ENCODE measurements at places on chromosomes 3 and 15.

GRCh38 chr3:131067983-131068382, 41.3 kb downstream of the NEK11 start:
- DNase-seq, result no peak

- no peak for DNase-seq
These were observed 109.7 kb downstream of the UBE2E2 start for GRCh38 chr3:23312866-23313265.

DNA sequence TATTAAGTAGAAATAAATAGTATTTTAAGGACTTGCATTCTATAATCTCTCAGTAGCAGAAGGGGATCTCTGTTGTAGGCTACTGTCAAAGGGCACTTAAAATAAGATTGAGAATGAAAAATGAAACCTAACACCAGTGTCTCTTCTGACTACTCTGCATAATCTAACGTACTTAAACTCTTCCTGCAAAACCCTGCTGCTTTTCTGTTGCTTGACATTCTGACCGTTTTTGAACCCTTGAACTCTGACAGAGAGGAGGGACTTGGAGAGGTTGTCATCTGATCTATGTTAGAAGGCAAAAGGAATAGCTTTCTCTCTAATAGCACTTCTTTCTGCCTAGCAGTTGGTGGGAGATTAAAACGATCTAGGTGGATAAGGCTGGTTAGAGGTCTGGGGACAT, 204.6 kb downstream of the ZIC1 start:
- no peak for DNase-seq

GRCh38 chr3:64355401-64355807, 130.1 kb upstream of the PRICKLE2 start:
- no peak for DNase-seq

DNA sequence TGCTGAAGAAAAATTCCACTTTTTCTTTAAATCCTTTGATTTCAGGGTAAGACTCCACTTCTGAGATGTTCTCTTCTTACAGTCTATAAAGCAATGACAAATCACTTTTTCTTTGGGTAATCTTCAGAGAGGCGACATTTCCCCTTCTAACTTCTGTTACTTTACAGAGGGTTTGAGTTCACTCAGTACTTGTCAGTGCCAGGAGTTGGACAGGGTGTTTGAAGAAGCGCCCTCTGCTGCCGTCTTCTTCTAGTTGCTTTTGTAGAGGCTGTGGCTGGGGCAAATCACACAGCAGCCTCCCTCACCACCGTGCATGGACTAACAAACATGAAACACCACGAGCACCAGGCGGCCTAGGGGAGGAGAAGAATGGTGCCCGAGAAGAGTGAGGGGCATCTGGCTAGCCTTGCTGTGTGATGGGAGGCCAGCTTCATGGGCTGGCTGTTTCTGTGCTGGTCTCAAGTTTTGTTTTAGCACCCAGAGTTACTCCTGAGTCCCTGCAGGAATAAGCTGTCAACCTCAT, at the start of gene CD80:
TSS of gene CD80 (minus strand) at position 174 of the 523 bp plus-strand sequence. CDS start 1,886 bp downstream, outside the sequence.
- no peak for DNase-seq

- DNase-seq, result no peak
These were observed 22.3 kb downstream of the PLXNB1 start for GRCh38 chr3:48407542-48408099.

DNA sequence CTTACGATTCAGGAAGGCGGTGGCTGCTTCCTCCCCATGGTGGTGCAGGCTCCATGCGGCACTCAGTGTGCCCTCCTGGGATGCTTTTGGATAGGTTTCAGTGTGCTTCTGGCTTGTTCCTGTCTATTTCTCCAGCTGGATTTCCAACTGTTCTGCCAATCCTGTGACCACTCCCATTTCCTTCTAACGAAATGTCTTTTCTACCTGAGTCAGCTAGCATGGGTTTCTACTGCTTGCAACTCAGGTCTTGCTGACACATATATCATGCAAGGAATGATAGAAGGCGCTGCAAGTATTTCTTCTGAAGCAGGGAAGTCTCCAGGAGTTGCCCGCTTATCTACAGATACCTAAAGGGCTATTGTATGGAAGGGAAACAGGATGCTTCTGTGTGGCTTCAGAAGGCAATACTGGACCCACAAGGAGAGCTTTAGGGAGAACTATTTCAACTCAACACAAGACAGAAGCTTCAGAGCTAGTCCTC, 244.4 kb downstream of the OPA1 start:
- no peak for DNase-seq

- DNase-seq, result no peak
These were observed 63.7 kb upstream of the TPRG1 start for GRCh38 chr3:189108067-189108466.

- no peak for DNase-seq
These were observed 632.9 kb downstream of the EPHA3 start for GRCh38 chr3:89740080-89740880.

GRCh38 chr15:68829068-68829467, 8.4 kb upstream of the ANP32A start:
- DNase-seq, result no peak

- DNase-seq, result no peak
These were observed 124.3 kb upstream of the TRIM42 start for GRCh38 chr3:140553591-140553990.

DNA sequence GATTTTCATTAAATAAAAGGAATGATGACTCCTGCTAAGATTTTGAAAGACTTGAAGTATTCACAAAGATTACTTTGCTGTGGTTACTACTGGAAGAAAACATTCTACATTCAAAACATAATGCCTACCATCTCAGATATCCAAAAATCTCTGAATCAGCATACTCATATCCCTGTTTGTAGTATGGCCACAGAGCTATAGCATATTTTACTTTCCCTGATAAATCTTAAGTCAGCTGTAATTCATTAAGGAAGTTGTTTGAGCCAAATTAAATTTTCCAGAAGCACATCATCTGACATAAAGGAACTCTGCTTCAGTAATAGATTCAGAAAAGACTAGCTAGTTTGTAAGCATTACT, 942.0 kb downstream of the ROBO1 start:
- DNase-seq, result no peak

- DNase-seq, result no peak
These were observed 288.5 kb downstream of the VGLL3 start for GRCh38 chr3:86702381-86702958.

DNA sequence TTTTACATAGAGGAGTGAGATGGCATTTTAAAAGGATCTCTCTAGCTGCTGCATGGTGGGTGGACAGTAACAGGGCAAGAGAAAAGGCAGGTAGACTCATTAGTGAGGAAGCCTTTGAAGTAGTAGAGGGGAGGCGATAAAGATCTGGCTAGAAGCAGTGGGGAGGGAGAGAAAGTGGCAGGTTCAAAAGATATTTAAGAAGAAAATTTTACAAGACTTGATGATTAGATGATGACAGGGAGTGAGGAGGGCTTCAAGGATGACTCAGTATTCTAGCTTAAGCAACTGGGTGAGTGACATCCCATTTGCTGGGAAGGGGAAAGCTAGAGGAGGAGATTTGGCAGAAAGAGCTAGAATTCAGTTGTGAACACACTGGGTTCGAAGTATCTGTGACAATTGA, 3.8 kb upstream of the BRPF1 start:
- DNase-seq, result no peak

DNA sequence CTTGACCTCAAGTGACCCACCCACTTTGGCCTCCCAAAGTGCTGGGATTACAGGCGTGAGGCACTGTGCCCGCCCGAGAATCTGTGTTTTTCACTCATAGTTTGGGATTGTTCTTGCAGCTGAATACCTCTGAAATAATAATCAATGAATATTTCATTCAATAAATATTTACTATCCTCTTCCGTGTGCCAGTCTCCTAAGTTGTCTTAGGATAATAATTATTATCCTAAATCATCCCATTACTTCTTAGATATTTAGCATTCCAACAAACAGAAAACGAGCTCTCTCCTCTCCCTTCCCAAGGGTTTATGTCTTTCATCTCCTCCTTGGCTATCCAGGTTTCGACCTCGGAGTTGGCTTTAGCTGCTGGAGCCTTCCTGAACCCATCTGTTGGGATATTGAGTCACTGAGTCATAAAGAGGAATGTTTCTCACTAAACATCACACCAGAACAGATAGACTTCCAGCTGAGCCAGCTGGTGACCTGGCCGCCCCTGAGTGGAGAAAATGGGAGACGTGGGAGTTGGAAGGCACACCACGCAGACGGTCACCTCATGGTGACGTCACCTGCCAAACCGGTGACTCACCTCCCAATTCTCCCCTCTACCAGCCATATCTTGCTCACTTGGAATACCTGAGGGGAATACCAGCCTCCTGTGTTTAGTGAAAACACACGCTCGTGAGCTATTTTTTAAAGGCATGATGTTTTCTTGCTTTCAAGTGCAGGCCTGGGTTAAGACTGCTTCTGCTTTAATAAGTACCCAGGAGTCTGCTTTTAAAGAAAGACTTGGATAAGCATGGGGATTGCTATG, 43.9 kb downstream of the BHLHE40 start:
- DNase-seq, result no peak

GRCh38 chr3:126746395-126747177, 42.5 kb downstream of the CHCHD6 start:
- no peak for DNase-seq

- DNase-seq, result no peak
These were observed 45.5 kb downstream of the SLC28A1 start for GRCh38 chr15:84929795-84930603.

- DNase-seq, result no peak
These were observed 10.0 kb downstream of the DENND4A start for GRCh38 chr15:65782096-65782495.

- DNase-seq, result no peak
These were observed 76.1 kb upstream of the GAP43 start for GRCh38 chr3:115547207-115547606.

GRCh38 chr3:194686816-194687637, 1.3 kb downstream of the FAM43A start:
- no peak for DNase-seq

- no peak for DNase-seq
These were observed 29.7 kb downstream of the HDAC11 start for GRCh38 chr3:13509816-13510192.

- no peak for DNase-seq
These were observed 22.2 kb downstream of the UACA start for GRCh38 chr15:70741107-70741531.

DNA sequence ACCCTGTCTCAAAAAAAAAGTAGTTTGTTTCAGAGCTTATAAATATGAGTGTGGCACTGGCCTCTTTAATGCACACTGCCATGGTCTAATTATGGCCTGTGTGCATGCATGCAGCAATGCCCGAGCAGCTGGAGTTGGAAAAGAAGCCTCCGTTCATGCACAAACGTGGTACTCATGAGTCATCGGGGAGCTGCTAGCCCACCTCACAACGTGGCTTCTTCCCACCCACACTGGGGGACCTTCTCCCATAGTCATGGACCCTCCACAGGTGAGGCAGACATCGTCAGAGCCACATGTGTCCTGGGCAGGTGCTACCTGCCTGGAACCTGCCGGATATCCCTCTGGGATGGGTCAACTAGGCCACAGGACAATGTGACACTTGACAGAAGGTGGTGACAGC, 66.7 kb downstream of the ATP10A start:
- DNase-seq, result no peak

GRCh38 chr3:168585544-168585943, 489.8 kb upstream of the GOLIM4 start:
- no peak for DNase-seq

GRCh38 chr3:150744041-150744918, 18.7 kb downstream of the SIAH2 start:
- no peak for DNase-seq

GRCh38 chr3:46068501-46068900, 41.2 kb upstream of the XCR1 start:
- DNase-seq, result no peak

- DNase-seq, result no peak
These were observed 317.5 kb upstream of the IGF1R start for GRCh38 chr15:98330692-98331435.

Data from amygdala (tissue), 56 donors.